Dermis microvascular lymphatic vessel endothelial cell (primary cell): ENCODE measurements at places on chromosomes 13 and 19.

DNA sequence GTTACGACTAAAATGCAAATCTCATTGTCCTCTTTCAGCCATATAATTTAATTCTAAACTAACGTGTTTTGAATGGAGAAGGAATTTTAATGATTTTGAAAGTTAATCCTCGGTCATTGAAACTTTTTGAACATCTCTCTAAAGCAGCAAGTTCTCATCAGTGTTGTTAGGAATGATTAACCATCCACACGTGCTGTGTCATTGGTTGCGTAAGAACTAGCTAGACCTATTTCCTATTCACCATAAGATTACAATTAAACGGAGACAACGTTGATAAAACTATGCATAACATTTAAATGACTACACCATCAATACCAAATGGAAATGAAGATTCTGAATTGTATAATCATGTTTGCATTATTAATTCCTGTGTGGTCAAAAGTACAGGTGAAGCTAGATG is 155.6 kb upstream of the IRS2 start:
- no peak for DNase-seq

- no peak for DNase-seq
Observed at GRCh38 chr19:39498798-39499642, at the start of gene DLL3. Gene DLL3 (plus strand): TSS chr19:39498947. CDS start chr19:39498975, 28 bp downstream.

GRCh38 chr19:13353625-13354024 is 152.7 kb downstream of the CACNA1A start:
- no peak for DNase-seq

DNA sequence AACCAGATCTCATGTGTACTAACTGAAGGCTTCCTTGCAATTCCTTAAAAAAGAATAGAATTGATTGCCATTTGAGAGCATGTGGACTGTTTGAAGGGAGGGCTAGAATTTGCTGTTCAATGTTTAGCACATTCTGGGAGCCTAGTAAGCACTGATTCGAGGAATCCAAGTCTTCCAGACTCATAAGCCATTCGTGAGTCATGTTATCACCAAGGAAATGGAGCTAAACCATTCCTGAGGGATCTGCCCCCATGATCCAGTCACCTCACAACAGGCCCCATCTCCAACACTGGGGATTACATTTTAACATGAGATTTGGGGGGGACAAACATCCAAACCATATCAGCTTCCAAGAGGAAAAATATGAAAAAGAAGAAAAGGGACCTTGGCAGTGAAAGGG is 276.4 kb downstream of the KCNRG start:
- DNase-seq = no peak

- no peak for DNase-seq
Observed at GRCh38 chr13:24365191-24365590, 55.8 kb downstream of the C1QTNF9 start.

DNA sequence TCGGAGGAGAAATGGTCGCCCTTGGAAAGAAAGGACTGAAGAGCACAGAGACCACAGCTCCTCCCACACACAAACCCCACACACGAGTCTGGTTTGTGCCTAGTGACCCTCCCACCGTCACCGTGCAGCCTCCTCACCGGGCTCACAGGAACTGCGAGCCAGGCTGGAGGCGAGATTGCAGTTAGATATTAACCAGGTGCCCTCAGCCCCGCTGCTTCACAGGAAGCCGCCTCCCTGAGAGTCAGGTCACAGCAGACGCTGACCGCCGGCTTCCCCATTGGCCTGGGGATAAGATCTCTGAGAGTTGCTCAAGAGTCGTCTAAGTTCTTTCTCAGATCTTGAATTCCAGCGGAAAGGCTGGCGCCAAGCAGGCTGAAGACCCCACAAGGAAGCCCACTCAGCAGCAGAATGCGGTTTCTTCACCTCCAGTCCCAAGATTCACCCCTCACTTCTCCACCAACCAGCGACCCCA is 870 bp downstream of the ZNF44 start:
- peak; percentile 52 for DNase-seq

GRCh38 chr13:43558326-43558725 is 228.4 kb downstream of the ENOX1 start:
- no peak for DNase-seq

DNA sequence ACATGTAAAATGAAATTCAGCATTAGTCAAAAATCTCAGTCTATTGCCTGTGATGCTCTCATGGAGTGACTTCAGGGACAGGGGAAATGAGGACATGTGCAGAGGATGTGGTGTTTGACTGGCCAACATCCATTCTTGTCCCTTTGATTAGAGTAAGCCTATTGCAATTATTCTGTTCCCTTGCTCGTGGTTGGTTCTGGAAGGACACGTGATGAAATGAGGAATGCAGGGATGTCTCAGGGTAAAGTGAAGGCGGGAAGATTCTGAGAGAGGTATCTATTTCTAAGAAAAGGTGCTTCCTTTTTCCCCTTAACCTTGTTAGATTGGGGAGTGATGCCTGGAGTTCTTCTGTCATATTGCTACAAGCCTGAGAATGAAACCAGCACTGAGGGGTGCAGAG is 37.1 kb upstream of the CNMD start:
- DNase-seq = no peak

- DNase-seq = no peak
Observed at GRCh38 chr19:46042252-46042883, 1.6 kb upstream of the IGFL4 start.

GRCh38 chr19:31349160-31349881 is at the start of gene TSHZ3:
Gene TSHZ3 (minus strand): TSS chr19:31349436. CDS start chr19:31349219, 217 bp downstream.
- peak; percentile 14 for DNase-seq

GRCh38 chr19:5588441-5588840 is 20.7 kb upstream of the TINCR start:
- DNase-seq = no peak

DNA sequence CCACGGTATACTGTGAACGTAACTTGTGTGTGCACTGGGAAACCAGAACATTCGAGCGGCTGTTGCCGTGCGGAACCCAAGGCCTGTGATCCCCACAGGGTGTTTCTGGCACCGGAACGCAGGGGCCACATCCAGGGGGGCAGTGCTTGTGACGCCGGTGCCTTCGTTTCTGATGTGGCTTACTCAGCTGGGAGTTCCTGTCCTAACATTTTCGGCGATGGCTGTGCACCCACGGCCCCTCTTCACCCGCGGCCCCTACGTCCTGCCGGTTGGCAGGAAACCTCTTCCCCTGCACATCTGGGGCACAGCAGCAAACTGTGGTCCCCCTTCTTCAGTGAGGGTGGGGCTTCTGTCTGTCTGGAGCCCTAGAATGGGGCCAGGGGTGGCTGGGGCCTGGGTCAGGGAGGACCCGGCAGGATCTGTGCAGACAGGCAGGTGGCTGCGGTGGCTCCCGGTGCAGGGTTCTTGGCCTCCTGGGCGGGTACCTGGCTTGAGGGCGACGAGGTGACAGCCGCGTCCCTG is 26.2 kb downstream of the CSNK1G2 start:
- no peak for DNase-seq

DNA sequence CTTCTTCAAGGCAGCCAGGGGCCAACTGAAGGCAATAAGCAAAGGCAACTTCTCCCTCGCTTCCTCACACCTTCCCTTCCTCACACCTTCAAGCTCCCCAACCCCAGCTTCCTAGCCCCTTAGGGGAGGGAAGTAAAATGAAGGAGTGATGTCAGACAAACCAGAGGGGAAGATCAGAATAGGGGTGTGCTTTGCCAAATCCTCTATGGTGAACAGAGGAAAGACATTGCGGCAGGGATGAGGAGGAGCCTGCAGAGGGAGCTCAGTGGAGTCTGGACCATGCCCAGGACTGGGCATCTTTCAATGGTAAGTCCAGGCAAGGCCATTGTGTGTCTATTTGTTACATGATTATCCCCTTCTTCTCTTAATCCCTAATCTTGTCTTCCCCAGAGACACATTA is 164.0 kb downstream of the TSHZ3 start:
- DNase-seq = no peak

DNA sequence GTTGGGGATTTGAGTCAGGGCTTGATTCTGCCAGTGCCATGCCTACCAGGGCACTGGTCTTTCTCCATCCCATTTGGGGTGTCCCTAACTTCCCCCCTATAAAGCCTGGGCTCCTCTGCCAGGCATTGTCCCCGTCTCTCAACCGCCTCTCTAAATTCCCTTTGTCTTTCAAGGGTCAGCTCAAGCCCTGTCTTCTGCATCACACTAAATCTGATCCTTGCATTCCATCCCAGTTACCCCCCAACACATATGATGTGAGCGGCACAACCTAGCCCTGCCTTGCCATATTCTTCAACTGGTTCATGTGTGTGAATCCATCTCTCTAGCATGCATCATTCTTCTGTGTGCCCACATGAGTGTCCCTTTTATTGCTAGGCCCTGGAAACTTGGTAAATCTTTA is 480.9 kb downstream of the ZNF536 start:
- DNase-seq = no peak

DNA sequence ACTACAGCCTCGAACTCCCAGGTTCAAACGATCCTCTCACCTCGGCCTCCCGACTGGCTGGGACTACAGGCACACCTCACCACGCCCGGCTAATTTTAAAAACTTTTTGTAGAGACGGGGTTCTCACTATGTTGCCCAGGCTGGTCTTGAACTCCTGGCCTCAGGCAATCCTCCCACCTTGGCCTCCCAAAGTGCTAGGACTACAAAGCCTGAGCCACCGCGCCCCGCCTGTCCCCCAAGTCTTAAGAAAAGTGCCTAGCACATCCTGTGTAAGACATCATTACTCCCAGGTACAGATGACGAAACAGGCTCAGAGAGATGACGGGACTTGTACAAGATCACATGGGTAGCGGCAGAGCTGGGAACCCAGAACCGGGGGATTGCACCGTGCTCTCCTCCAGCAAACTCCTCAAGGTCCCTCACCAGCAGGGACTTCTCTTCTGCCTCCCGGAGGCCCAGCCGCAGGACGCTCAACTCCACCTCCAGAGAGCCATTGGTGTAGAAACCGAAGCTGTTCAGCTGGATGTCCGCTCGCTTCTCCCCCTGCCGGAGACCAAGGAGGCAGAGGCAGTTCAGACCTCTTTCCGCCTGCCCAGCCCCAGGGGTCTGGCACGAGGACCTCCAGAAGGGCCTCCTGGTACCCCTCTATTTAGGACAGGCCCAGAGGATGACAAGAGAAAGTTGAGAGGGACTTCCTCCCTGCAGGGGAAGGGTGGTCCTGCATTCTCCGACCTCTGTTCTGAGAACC is 1.0 kb downstream of the GPR108 start:
- no peak for DNase-seq

GRCh38 chr19:8089664-8090601 is 37.4 kb downstream of the CCL25 start:
- no peak for DNase-seq

- DNase-seq = no peak
Observed at GRCh38 chr13:37319031-37319443, 213.6 kb upstream of the CSNK1A1L start.

- no peak for DNase-seq
Observed at GRCh38 chr13:109862627-109863026, 76.2 kb upstream of the IRS2 start.

DNA sequence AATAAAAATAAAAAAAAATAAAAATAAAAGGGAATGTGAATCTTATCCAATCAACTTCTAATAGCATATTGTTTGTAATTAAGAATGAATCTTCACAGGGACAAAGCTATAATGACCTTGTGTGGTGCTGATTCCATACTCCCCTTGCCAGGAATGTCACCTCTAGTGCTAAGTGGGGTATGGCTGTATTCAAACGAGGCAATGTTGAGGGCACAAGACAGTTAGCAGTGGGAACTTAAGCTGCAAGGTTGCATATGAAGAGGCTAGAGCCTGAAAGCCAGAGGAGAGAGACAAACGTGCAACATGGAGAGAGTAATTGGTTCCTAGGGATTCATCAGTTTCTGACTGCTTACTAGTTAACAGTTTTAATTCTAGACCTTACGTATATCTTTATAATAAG is 43.9 kb upstream of the CSNK1A1L start:
- DNase-seq = no peak

GRCh38 chr19:1839658-1840540 is 8.4 kb downstream of the REXO1 start:
- no peak for DNase-seq

GRCh38 chr19:5137571-5138124 is 168.7 kb downstream of the KDM4B start:
- DNase-seq = no peak

DNA sequence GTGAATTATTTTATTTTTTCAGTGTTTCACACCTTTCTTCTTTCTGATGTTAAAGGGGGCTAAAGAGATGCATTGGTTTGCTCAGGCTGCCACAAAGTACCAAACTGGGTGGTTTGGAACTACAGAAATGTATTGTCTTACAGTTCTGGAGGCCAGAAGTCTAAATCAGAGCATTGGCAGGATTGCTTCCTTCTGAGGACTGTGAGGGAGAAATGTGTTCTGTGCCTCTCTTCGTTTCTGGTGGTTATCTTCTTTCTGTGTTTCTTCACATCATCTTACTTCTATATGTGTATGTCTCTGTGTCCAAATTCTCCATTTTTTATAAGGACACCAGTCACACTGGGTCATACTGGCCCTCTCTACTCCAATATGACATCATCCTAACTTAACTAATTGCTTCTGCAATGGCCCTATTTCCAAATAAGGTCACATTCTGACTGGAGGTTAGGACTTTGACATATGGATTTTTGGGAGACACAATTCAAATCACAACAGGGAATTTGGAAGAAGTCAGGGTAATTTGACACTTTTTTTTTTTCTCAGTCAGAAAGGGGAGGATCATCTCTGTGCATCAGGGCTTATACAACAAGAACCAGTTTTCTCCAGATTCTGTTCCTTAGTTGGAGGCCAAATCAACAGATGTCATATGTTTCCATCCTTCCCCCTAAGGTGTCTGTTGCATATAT is 188.2 kb downstream of the KCNRG start:
- no peak for DNase-seq

GRCh38 chr13:69213396-69213795 is 894.2 kb upstream of the ATXN8OS start:
- DNase-seq = no peak

GRCh38 chr13:49502954-49503353 is 7.2 kb downstream of the PHF11 start:
- DNase-seq = peak; percentile 69

DNA sequence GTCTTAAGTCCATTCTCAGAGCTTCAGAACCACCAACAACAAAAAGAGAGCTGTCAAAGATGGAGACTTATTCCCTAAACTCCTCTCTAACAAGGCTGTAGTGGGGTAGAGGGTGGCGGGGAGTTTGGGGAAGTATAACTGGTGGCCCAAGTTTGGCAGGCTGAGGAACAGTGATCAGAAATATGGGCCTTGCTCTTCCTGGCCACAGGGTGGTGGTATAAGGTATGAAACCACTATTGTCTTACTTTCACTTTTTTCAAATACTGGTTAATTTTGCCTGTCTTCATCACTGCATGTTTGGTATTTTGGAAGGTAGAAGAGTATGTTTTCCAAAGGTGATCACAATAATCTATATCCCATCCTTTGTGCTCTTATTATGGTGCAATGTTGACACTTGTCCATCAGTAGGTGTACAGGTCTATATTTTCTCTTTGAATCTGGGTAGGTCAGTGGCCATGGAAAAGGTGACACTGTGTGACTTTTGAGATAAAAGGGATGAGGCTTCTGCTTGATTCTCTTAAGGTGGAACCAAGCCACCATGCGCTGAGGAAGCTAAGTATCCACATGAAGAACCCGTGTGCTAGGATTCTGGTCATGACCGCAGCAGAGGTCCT is 23.2 kb upstream of the GPC5 start:
- DNase-seq = no peak

GRCh38 chr19:8302734-8303133 is 5.4 kb downstream of the CD320 start:
- no peak for DNase-seq

- no peak for DNase-seq
Observed at GRCh38 chr19:33366127-33366526, 7.4 kb upstream of the CEBPG start.

- DNase-seq = no peak
Observed at GRCh38 chr13:62033934-62034333, 618.3 kb upstream of the PCDH20 start.
